Activated CD8-positive, alpha-beta memory T cell treated with anti-CD3 and anti-CD28 coated beads, Interleukin-2, amount 10 ng/mL, durations not matched to agents 7 days and 5 days (primary cell): ENCODE measurements at places on chromosomes 1 and 21. TPM values are rescaled to one million over a fixed set of nuclear protein-coding genes. Genes with fewer than 3 reads are reported as not detected.
A peak's percentile ranks its signal among the peaks of the same experiment; 100 is the strongest.

GRCh38 chr1:66353257-66353656 is 180.7 kb upstream of the SGIP1 start:
- no peak for DNase-seq

DNA sequence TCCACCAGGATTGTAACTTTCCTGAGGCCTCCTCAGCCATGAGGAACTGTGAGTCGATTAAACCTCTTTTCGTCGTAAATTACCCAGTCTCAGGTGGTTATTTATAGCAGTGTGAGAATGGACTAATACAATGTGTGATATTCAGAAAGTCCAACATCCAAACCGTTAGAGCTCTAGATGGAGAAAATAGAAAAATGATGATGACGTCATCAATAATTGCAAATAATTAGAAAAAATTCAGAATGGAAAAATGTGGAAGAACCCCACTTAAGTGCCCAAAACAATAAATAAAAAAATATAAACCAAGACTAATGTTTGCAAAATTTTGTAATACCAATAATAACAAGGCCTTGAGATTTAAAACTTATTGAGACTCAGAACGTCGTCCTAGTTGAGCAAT is 103.0 kb upstream of the PLPPR5 start:
- DNase-seq, result no peak

- no peak for DNase-seq
These were observed 12.3 kb downstream of the ERO1B start for GRCh38 chr1:236269439-236269838.

DNA sequence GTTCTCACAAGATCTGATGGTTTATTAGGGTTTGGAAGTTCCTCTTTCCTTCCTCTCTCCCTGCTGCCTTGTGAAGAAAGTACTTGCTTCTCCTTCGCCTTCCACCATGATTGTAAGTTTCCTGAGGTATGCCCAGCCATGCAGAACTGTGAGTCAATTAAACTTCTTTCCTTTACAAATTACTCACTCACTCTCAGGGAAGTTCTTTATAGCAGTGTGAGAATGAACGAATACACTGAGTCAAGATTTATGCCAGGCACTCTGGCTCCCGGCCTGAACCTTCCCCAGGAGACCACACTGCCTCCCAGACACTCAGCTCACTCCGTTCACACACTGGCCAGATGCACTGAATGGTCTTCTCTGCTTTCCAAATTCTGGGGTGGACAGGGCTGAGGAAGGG is 308.3 kb upstream of the AJAP1 start:
- no peak for DNase-seq

- no peak for DNase-seq
These were observed 64.8 kb upstream of the MRPS6 start for GRCh38 chr21:34008618-34009017.

DNA sequence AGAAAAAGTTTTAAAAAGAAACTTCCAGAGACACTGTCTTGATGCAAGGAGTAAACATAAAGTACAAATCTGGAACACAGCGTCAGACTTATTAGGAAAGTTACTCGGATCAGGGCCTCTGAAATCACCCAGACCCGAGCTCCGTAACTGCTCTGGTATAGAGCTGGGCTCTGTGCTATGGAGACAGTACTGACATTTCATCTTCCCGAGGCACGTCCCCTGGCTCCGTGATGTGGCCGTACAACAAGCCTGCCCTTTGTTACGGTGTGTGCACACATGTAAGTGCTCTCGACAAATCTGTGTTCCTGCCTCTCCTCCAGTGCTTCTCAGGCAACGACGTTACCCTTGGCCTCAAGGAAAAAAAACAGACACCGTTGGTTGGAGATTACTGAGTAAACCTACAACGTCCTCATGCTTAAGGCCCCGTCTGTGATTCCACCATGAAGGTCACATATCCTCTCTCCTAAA is 107.0 kb upstream of the IRF2BP2 start:
- no peak for DNase-seq

GRCh38 chr21:44850905-44851657 is 22.4 kb downstream of the PTTG1IP start:
- DNase-seq, result no peak

DNA sequence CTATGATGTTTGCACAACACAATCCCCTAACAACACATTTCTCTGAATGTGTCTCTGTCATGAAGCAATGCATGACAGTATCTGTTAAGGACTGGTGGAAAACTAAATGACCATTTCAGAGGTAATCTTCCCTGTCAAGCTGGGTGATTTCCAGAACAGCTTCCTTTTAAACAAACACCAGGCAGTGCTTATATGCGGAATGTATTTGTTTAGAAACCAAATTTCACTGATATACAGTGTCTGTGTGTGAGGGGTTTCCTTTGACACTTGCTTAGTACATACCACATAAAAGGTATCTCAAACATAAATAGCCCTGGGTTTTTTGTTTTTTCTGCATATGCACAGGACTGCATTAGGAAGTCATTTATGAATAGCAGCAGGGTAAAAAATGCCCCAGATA is 95.6 kb downstream of the TGFBR3 start:
- DNase-seq, result no peak

- DNase-seq, result no peak
These were observed 42.1 kb upstream of the SAMD13 start for GRCh38 chr1:84259376-84259775.

- DNase-seq, result peak; percentile 52
These were observed 4.9 kb downstream of the SLC5A9 start for GRCh38 chr1:48227165-48228013.

- DNase-seq, result no peak
These were observed 22.6 kb upstream of the TNFRSF1B start for GRCh38 chr1:12144236-12144635.

- no peak for DNase-seq
These were observed 25.3 kb upstream of the RRP15 start for GRCh38 chr1:218259800-218260199.

DNA sequence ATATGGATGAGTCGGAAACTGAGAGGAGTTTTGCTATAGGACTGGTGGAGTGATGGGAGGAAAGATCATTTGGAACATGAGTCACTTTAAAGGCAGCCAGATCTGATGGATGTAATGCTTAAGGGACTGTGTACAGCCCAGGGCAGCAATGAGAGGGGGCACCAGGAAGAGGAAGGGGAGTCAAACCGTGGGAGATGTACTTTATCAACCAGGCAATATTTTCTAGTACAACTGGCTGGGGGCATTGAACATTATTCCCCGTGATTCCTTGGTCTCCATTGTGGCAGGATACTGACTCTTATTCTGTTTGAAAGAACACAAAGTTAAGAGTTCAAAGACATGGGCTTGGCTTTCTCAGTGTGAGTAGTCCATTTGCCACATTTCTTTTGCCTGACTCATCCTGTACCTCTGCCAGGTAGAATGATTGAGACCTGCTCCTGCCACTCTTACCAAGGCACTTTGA is 268.2 kb upstream of the NR5A2 start:
- no peak for DNase-seq

DNA sequence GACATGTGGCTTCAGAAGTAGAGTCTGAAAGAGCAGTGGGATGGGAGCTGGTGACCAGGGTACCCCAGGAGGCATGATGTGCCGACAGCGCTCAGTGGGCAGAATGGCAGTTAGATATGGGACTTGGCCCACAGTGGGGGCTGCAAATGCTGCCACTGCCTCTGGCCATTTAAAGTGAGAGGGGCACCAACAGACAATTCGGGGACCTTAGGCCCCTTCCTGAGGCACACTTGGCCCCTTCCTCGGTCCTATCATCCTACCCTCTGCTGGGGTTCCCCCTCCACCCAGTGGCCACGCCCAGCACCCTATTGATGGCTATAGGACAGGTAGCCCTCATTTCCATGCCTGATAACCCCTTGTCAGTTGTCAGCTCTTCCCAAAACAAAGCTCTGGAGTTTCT is 36.6 kb upstream of the EPHA8 start:
- DNase-seq, result no peak

DNA sequence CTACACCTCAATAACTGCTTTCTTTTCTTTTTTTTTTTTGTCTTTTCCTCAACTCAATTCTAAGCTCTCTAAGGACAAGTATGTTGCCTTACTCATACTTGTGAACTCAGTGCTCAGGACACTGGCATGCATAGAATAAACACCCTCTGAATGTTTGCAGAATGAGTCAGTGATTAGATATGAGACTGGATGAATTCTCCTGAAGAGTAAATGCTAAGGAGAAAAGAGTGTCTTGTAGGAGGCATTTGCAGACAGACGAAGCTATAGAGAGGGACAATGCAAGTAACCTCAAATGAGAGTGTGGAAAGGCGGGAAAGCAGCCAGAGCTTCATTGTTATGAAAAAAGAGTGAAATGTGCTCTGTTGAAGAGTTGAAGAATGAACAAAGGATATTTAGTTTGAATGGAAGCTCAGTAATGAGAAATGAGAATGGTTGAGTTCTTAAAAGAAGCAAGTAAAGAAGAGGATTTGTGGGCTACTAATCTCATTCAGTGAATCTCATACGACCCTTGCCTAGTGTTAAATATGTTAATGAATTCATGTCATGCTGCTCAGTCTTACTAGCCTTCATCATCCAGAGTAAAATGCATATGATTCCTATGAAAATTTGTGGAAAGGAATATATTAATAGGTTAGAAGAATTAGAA is 166.1 kb upstream of the DPYD start:
- DNase-seq, result no peak

GRCh38 chr1:1777950-1778662 is at the start of gene NADK:
Gene NADK (minus strand): TSS chr1:1778470. CDS start chr1:1765406, 13,064 bp downstream.
- DNase-seq, result peak; percentile 75

DNA sequence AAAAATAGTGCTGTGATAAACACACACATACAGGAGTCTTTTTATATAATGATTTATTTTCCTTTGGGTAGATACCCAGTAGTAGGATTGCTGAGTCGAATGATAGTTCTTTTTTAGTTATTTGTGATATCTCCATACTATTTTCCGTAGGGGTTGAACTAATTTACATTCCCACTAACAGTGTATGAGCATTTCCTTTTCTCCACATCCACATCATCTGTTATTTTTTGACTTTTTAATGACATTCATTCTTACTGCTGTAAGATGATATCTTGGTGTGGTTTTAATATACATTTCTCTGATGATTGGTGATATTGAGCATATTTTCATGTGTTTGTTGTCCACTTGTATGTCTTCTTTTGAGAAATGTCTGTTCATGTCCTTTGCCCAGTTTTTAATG is 78.3 kb downstream of the NIBAN1 start:
- no peak for DNase-seq

DNA sequence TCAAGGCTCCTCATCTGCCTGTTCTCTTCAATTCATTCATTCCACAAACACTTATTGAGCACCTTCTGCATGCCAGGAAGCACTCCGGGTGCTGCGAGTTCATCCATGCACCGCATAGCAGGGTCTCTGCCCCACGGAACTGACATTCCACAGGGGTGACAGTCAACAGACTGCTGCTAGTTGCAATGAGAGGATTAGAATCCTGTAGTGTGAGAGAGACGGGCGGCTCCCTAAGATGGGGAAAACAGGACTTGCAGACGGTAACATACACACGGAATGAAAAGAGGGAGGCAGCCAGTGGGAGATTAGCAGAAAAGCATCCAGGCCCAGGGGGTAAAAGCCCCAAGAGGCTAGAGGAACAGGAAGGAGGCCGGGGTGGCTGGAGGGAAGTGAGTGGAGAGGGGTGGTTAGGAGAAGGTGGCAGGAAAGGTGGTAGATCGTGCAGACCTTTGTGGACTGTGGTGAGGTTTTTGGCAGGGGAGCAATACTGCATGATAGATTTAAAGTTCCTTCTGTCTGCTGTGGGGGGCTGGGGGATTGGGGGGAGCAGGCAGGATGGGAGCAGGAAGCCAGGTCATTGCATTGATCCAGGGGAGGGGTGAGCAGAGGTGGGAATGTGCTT is 6.6 kb downstream of the TNFRSF8 start:
- peak; percentile 81 for DNase-seq

DNA sequence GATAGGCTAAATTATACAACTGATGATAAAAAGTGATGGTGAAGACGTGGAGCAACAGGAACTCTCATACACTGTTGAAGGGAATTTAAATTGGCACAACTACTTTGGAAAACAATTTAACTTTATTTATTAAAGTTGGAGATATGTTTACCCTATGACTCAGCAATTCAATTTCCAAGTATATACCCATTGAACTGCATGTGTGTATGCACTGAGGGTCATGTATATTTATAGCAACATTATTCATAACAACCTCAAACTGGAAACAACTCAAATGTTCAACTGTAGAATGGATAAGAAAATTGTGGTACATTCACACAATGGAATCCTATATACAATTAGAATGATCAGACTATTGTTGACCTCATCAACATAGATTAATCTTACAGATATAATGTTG is 16.5 kb upstream of the BCAS2 start:
- no peak for DNase-seq

DNA sequence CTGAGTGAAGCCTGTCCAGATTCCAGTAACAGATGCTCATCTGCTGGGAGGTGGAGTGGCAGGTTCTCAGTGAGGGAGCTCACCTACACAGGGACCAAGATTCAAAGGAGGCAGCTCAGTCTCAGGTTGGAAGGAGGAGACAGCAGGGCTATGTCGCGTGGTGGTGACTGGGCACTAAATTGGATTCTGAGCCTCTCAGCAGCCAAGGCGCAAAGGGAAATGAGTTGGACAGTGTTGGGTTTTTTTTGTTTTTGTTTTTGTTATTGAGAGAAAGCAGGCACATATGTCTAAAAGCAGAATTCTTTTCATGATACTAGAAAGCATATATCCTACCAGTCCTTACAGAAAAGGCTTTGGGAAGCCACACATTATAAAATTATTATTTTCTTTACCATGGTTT is 26.2 kb downstream of the UMODL1 start:
- DNase-seq, result no peak

- DNase-seq, result peak; percentile 73
These were observed 5.1 kb downstream of the TMEM201 start for GRCh38 chr1:9593492-9594465.

- no peak for DNase-seq
These were observed 151.0 kb upstream of the C1orf87 start for GRCh38 chr1:60224523-60224922.

DNA sequence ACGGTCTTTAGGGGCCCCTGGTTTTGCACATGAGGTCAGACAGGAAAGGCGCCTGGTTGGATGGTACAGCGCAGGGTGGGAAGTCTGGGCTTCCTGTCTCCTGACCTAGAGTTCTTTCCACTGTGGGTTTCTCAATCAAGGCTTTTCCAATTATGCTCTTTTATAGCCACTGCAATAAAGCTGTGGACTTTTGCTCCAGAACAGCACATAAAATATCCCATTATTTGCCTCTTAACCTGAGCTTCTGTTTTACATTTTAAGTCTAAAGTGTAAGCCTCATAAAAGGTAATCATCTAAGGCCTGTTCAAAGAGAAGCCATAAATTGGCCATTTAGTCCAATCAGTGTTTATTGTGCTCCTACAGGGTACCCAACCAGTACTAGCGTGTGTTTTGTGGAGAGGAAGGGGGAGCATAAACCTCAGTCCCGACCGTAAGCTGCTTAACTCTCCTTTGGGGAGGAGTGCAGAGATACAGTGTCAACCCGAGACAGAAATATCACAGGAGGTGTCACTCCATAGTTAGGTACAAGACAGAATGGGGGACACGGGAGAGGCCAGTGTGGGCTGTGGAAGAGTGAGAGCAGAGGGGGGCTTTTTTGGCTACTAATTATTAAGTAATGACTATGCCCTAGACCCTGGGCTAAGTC is 270.0 kb downstream of the TRABD2B start:
- no peak for DNase-seq

Gene CD5L
- total RNA-seq, result not detected

Gene AMY1C
- total RNA-seq, result not detected

Gene MROH7
- total RNA-seq, result not detected

Gene GJA5
- total RNA-seq, result not detected

Gene VSIG8
- total RNA-seq, result not detected

Gene ANKRD65
- not detected for total RNA-seq

Gene ADCY10
- 0.07 TPM for total RNA-seq

Gene CYP2J2
- total RNA-seq, result 2.2 TPM

Gene NBPF4
- total RNA-seq, result 0.15 TPM

Gene RSPH1
- total RNA-seq, result not detected

Gene KRTAP11-1
- not detected for total RNA-seq

Gene FCRL4
- not detected for total RNA-seq

Gene OPRD1
- total RNA-seq, result not detected

Gene TRAF3IP3
- 406 TPM for total RNA-seq
